ENCODE measurements at places on chromosomes 13 and 19.
A peak's percentile ranks its signal among the peaks of the same experiment; 100 is the strongest.

DNA sequence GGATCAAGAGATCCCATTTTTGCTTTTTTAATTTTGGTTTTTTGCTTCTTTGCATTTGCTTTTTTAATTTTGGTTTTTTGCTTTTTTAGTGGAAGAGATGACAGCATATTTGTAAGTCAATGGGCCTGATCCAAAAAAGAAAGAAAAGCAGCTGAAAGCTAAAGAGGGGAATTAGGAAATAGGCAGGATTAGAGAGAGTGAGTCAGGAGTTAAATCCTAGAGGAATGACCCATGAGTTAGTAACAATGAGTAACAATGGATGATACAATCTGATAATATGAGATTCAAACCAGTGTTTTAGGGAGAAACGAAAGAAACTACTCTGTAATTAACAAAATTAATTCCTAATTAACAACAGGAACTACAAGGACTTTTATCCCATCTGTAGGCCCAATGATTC is 111.2 kb upstream of the SGCG start:
- no peak for DNase-seq

DNA sequence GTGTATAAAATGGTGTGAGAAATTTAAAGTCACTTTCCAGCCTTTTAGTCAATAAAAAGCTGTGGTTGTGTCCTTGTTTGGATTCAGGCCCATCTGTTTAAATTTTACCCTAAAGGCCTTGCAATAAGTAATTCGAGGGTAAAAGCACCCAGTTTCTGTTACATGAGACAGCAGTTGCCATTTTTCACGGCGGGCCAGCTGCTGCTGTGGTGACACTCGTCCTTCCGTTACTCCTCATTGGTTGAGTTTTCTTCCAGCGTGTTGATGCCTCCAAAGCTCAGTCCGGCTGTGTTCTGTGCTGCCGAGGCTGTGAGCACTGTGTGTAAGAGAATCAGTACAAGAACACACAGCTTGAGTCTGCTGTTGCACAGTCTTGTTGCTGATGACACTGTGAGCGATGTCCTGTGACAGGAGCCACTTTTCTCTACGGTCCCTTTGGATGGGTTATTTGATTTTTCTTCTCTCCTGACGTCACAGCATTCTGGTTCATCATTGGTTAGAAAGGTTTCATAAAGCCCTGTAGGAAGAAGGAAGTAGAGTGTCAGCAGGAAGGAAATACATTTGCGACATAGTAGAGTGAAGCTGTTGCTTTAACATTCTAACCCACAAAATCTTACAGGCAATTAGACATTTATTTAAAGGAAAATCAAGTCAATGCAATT is 602.5 kb upstream of the ARGLU1 start:
- no peak for DNase-seq

- no peak for DNase-seq
Measured at GRCh38 chr19:5957170-5957569, 20.8 kb downstream of the RANBP3 start.

DNA sequence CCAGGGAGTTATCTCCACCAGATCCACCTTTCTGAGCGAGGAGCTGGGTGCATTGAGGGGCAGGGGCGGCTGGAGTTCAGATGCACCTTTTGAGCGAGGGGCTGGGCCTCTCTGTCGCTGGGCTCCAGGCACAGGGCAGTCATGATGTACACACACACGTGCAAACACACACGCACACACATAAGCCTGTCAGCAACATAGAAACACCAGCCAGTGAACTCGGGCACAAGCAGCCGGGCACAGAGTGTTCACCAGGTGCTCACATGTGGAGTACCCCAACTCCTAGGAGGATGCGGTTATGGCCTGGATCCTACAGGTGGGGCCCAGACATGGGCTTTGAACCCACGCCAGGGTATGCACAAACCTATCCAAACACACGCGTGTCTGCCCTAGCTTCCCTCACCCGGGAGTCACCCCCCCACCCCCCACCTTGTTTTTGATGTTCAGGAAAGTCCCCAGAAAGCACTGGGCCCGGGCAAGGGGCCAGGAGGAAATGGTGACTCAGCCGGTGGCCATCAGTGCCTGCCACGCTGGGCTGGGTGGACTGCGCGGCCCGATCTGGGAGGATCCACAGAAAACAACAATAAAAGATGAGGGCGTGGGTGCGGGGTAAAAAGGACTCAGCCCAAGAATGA is 13.3 kb downstream of the ARRDC2 start:
- peak; percentile 84 for DNase-seq

DNA sequence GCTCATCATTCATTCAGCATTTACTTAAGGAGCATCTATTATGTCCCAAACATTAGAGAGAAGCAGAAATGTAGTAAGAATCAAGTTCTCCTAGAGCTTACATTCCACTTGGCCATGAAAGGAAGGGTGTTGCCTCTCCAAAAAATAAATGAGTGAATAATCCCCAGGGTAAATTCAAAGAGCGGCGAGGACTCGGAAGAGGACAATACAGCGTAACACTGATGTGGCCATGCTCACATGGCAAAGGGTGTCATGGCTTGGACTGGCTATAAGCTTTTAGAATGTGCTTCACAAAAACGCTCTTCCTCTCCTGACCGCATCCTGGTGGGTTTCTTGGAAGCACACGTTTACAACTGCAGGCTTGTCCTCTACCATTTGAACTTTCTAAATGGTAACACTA is 290.2 kb downstream of the IRS2 start:
- DNase-seq, result no peak

DNA sequence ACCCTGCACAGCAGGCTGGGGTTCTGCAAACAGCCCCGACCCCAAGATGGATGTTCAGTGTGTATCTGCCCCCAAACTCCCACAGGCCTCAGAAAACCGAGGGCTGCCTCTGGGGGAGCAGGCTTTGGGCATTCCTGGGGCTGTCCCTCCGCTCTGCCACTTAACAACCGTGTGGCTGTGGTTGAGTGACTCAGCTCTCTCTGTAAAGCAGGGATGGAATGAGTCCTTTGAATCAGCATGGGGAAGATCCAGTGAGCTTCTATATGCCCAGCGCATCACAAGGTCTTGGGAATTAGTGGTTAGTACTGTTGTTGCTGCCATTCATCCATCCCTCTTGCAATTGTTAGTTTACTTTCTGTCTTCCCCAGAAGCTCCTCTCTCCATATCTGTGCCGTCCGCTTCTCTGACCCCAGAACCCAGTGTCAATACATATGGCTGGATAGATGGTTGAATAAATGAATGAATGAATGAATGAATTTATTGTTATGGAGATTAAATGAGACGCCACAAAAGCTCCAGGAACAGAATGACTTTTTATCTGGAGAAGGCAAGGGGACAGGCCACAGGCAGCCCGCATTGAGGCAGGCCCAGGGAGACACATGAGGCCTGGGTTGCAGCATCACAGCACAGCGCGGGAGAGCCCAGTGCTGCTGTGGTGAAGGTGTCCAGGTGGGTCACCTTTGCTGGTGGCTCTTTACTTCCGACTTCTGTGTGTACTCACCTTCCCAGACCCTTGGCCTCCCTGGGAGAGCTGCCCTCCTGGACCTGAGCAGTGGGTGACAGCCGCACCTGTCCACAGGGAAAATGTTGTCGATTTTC is 89.2 kb downstream of the RGCC start:
- DNase-seq, result no peak

DNA sequence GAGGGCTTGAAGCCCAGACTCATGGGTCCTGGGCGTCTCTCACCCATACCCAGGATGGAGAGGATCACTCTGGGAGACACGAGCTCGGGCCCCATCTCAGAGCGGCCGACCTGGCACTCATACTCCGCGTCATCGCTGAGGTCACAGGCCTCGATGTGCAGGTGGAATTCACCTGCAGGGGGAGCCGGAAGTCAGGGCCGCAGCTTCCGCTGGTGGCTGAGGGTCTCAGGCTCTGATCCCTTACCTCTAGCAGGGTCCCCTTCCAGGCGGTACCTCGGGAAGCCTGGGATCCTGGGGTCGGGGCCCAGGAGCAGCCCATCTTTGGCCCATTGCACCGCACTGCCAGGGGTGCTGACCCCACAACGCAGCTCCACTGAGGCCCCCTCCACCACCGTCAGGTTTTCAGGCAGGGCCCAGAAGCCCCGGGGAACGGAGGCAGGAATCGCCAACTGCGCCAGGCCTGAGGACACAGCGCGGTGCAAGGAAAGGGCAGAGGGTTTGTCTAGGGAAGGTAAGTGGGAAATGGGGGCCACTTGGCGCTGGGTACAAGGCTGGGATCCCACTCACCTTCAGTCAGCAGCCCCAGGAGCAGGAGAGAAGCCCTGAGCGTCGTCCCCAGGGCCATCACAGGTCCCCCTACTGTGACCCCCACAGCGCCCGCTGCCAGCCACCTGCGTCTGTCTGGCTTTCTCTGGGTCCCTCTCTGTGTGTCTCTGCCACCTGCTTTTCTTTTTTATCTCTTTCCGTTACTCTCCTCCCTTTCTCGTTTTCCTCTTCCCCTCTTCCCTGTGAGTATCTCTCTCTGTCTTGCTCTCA is 883 bp downstream of the NPHS1 start:
- DNase-seq, result no peak

DNA sequence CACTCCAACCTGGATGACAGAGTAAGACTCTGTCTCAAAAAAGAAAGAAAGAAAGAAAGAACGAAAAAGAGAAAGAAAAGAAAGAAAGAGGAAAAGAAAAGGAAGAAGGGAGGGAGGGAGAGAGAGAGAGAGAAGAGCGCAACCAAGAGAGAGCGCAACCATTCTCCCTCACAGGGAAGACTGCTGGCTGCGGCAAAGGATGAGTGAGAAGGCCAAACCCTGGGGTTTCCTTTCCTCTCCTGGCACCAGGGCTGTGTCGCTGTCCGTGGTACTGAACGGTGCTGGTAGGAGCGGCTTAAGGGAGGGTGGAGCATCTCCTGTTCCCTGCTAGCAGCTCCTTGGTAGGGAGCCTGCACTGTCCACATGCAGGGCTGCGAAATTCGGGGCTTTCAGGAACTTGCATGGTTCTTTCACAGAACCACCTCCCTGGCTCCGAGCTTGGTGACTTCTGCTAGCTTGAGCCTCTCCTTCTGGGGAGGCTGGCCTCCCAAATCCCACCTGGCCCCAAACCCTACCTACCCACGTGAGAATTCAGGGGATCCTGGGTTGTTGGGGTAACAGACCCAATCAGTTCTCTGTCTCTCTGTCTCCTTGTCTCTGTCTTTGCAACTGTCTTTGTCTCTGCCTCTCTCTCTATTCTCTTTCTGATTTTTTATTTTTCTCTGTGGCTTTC is 51.1 kb upstream of the ZNRF4 start:
- DNase-seq, result peak; percentile 20

DNA sequence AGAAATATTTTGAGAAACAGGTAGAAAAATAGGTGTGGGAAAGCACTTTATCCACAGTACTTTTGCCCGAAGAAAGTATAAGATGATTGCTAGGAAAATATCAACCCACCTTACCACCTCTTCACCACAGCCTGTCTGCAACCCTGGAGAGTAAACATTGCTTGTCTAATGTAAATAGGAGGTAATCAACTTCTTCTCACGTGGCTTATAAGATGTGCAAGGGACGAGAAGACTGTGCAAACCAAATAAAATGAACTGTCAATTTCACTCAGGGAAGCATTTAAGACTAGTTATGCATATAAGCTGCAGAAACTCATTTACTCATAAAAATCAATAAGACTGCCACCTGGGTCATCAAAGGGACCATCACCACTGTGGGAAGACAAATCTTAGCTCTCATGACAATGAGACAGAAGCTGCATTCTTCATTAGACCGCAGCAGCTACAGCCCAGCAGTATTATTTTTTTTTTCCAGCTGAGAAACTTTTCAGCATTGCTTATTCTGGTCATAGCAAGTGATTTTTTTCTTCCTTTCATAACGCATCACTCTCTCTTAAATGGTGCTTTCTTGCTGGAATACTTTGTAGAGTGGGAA is 807.7 kb upstream of the GPC6 start:
- no peak for DNase-seq

DNA sequence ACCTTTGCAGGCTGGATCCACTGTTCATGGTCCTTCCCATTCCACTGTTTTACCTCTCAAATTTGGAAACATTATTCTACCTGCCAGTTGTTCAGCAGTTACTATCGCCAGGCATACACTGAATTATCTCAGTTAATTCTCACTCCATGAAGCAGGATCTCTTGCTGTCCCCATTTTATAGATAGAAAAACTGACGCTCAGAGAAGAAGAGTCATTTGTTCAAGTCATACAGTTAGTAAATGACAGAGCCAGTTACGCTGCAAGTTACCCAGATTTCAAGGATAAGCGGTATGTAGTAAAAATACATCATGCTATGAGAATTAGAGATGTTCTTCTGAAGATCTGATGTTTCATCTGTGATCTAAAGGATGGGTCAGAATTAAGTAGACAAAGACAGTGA is 40.2 kb upstream of the IGSF23 start:
- no peak for DNase-seq

- DNase-seq, result no peak
Measured at GRCh38 chr13:101181076-101181685, 235.1 kb downstream of the NALCN start.

- no peak for DNase-seq
Measured at GRCh38 chr13:67855741-67856238, 625.7 kb upstream of the PCDH9 start.

DNA sequence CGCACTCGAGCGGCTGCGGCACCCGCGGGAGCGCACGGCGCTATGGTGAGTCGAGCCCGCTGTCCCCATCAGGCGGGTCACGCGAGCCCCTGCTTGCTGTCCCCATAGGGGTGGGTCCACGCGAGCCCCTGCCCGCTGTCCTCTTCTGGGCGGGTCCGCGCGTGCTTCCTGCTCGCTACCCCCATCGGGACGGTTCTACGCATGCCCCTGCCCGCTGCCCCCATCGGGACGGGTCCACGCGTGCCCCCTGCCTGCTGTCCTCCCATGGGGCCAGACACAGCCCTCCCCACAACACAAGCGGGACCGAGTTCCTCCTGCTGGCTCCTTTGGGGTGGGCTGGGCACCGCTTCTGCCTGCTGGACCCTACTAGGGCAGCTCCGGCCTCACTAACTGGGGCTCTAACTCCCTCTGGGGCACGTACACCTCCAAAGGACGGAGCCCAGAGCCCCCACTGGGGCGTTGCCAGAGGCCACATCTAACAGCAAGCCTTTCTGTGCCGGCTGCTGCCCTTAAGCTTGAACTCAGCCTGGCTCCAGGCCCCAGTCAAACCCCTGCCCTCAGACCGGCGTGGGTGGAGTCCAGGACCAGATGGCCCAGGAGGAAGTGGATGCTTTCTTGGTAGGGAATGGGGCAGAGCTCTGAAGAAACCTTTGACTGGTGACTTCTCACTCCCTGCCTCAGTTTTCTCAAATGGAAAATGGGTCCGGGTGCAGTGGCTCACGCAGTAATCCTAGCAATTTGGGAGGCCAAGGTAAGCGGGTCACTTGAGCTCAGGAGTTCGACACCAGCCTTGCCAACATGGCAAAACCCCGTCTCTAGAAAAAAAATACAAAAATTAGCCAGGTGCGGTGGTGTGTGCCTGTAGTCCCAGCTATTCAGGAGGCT is 722 bp downstream of the COLGALT1 start:
- DNase-seq, result no peak

GRCh38 chr19:16381756-16382401 is 57.3 kb downstream of the KLF2 start:
- no peak for DNase-seq

- DNase-seq, result no peak
Measured at GRCh38 chr19:58089846-58090245, 8.2 kb downstream of the ZSCAN18 start.

GRCh38 chr13:109285586-109285985 is 500.8 kb downstream of the IRS2 start:
- no peak for DNase-seq
